ENCODE measurements at places on chromosomes 11 and 22. TPM values are rescaled to one million over a fixed set of nuclear protein-coding genes. Genes with fewer than 3 reads are reported as not detected.

The SPON1 gene
- total RNA-seq, result 0.41 TPM

The CDHR5 gene
- not detected for total RNA-seq

DNA sequence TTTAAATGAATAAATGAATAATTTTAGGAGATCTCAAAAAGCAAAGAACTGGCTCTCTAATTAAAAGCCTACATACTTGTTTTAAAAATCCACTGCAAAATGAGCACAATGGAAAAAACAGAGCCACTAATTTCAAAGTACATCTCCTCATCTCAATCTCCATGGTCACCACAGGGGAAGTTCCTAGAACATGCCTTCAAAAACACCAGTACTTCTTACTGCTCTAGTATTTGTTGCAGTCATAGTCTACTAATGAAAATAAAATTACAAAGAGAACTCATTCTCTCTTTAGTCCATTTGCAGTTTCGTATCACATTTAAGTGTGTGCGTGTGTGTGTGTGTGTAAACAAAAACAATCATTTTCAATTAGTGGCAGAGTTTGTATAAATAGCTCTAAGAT is 54.0 kb downstream of the PIK3C2A start:
- no peak overlapping the region for H3K4me3 ChIP-seq
- peaks cover 11% of the 10 kb centered on the region for H3K36me3 ChIP-seq
- no peak overlapping the region for H3K27ac ChIP-seq
- no peak for DNase-seq
- H3K4me1 ChIP-seq, result peaks cover 11% of the 10 kb centered on the region

GRCh38 chr11:70490723-70491558 is 92.6 kb downstream of the CTTN start:
- DNase-seq, result no peak
- H3K27me3 ChIP-seq, result no peaks in the 10 kb centered on the region
- H3K27ac ChIP-seq, result no peak overlapping the region
- H3K4me1 ChIP-seq, result no peaks in the 10 kb centered on the region
- H3K4me3 ChIP-seq, result no peak overlapping the region

GRCh38 chr11:109745996-109746625 is 324.1 kb downstream of the C11orf87 start:
- H3K27me3 ChIP-seq, result no peaks in the 10 kb centered on the region
- H3K4me1 ChIP-seq, result no peaks in the 10 kb centered on the region
- H3K4me3 ChIP-seq, result no peak overlapping the region
- H3K27ac ChIP-seq, result no peak overlapping the region
- DNase-seq, result no peak
- no peaks in the 10 kb centered on the region for H3K36me3 ChIP-seq

DNA sequence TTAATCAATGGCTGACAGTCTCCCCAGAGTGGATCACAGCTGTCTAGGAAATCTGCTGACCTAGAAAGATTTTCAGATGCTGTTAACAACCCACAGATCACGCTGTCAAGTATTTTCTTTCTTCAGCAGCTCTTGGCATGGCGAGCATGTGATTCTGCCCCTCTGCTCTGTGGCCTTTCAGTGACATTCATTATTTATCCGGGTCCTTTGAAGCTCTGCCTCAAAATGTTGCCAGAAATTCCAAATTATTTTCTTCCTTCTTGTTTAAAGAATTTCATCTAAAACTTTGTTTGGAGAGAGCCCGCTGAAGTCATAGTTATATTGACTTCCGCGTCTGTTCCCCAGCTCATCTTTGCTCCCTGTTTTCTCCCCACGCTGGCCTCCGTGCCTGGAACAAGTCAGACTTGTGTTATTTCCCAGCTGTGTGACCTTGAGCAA is 134.1 kb downstream of the COMMD9 start:
- H3K27me3 ChIP-seq, result peaks cover 15% of the 10 kb centered on the region
- no peaks in the 10 kb centered on the region for H3K36me3 ChIP-seq
- no peak for DNase-seq
- H3K4me3 ChIP-seq, result no peak overlapping the region

GRCh38 chr11:43818220-43818619 is 62.4 kb upstream of the ALKBH3 start:
- no peak overlapping the region for H3K27ac ChIP-seq
- no peak for DNase-seq
- H3K27me3 ChIP-seq, result no peaks in the 10 kb centered on the region
- H3K4me3 ChIP-seq, result no peak overlapping the region

DNA sequence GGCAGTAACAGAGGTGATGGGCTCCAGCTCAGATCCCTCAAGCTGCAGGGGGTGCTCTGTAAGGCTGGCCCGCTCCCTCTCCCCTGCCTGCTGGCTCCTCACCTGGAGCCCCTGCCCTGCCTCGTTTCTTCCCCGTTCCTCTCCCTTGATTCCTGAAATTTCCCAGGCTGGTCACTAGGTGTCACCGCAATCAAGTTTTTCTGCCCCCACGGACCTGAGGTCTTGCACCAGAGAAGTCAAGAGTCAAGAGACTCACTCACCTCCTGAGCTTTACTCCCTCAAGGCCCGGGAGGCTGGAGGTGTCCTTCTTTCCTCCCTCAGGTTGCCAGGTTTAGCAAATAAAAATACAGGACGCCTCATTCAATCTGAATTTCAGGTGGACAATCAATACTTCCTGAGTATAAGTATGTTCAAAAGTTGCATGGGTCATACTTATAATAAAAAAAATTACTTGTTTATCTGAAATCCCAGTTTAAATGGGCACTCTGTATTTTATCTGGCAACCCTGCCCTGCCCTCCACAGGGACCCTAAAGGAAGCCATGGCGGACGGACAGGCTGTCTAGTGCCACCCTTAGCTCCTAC is 69.2 kb downstream of the SCUBE1 start:
- H3K4me1 ChIP-seq, result no peaks in the 10 kb centered on the region
- H3K27me3 ChIP-seq, result no peaks in the 10 kb centered on the region
- H3K27ac ChIP-seq, result no peak overlapping the region

DNA sequence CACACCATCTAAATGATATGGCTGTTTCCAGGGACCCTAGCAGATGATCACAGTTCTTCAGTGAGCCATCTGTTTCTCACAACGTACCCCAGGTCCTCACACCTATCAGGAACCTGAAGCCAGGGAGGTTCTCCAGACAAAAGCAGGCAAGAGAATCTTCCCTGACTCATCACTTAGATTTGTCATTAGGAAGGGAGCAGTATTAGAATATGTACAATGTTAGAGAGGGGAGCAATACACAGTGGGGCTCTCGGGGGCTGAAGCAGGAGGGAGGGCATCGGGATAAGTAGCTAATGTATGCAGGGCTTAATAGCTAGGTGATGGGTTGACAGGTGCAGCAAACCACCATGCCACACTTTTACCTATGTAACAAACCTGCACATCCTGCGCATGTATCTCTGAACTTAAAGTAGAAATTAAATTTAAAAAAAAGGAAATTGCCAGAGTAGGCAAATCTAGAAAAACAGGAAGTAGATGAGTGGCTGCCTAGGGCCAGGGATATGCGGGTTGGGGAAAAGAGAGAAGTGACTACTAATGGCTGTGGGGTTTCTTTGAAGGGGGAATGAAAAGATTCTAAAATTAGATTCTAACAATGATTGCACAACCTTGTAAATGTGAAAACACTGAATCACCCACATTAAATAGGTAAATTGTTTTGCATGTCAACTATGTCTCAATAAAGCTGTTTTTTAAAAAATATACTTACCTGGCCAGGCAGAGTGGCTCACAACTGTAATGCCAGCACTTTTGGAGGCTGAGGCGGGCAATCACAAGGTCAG is 14.4 kb downstream of the C22orf42 start:
- H3K4me1 ChIP-seq, result peaks cover 38% of the 10 kb centered on the region
- no peaks in the 10 kb centered on the region for H3K36me3 ChIP-seq
- no peak overlapping the region for H3K27ac ChIP-seq
- H3K27me3 ChIP-seq, result no peaks in the 10 kb centered on the region
- H3K4me3 ChIP-seq, result no peak overlapping the region

DNA sequence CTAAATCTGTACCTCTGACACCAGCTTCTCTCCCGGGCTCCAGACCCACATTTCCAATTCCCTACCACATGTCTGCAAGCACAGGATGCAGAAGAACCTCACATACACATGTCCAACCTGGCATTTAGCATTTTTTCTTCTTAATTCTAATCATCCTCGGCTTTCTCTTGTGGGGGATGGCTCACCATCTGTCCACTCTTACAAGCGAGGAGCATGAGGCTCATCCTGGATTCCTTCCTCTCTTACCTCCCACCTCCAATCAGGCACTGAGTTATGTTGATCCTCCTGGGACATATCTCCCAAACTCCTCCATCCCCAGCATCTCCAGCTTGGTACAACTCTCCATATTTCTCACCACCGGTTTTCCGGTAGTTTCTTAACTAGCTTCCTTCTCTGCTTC is 149.8 kb upstream of the LARGE1 start:
- H3K27ac ChIP-seq, result no peak overlapping the region
- no peaks in the 10 kb centered on the region for H3K27me3 ChIP-seq
- no peaks in the 10 kb centered on the region for H3K36me3 ChIP-seq
- no peaks in the 10 kb centered on the region for H3K4me1 ChIP-seq
